Cardiac fibroblast (primary cell): ENCODE measurements at places on chromosomes 3 and 15.

- DNase-seq = no peak
Observed at GRCh38 chr15:41634072-41634626, 26.1 kb upstream of the MGA start.

GRCh38 chr3:156728267-156728985 lies 54.0 kb downstream of the TIPARP start:
- peak; percentile 67 for DNase-seq

DNA sequence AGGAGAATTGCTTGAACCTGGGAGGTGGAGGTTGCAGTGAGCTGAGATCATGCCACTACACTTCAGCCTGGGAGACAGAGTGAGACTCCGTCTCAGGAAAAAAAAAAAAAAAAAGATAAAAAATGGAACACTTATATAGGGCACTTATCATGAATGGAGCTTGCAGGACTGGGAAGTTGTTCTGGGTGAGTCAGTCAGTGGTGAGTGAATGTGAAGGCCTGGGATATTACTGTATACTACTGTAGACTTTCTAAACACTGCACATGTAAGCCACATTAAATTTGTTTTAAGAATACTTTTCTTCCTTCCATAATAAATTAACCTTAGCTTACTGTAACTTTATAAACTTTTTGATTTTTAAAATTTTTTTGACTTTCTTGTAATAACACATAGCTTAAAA lies 59.8 kb downstream of the SFMBT1 start:
- DNase-seq = peak; percentile 30

DNA sequence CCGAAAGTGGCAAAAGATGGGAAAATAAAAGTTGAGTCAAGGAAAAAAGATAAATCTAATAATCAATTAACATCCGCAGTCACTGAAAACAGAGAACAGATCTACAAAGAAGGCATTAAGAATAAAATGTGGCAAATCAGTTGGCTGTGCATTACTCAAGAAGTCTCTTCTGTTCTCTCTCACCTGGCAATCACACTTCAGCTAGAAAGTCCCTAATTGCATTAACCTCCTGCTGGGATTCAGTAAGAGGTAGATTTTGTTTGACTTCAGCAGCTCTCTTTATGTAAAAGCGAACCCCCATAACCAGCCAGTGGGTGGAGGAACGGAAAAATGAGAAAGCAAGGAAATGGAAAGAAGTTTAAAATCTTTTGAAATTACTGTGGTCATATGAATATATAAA lies 94.7 kb upstream of the PLXND1 start:
- no peak for DNase-seq

DNA sequence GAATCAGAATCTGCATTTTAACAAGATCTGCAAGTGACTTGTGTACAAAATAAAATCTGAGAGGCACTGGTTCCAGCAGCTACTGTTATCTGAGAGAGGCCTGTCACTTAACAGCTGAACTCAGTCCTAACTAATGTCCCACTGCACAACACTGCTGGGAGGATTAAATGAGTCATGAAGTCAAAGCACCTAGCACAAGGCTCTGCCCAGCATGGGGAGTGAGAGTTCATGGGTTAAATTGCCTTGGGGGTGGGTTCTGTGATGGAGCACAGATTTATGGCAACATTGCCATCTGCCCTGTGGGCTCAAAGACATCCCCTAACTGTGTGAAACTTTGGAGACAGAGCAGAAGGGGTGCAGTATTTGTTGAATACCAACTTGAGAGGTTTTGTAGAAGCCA lies 250.9 kb downstream of the PLCL2 start:
- DNase-seq = no peak

GRCh38 chr3:16349986-16350596 lies 85.1 kb downstream of the OXNAD1 start:
- DNase-seq = peak; percentile 78

GRCh38 chr15:53746101-53746500 lies 13.4 kb downstream of the WDR72 start:
- no peak for DNase-seq

DNA sequence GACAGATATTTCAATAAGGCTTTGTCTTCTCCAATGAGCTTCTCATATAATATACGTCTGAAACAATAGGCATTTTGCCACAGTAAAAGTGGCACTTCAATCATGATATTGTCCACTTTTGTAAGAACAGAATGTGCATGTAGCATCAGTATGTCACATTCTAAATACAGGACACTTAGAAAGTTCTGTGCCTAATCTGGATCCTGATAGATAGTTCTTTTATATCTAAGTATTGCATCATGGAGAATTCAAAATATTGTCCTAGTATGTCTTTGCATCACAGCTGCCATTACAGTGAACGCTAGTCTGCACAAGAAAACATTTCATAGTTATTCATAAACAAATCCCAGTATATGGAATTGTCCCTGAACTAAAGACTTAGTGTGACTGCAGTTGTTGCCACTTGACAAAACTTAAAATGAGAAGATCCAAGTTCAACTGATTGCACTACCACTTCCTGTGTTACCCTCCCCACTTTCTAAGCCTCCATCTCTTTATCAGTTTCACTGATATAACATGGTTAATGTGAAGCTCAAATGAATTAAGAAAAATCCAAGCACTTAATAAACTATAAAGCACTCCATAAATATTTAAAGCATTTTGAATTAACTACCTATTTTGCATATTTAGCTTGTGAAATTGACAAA lies 19.6 kb downstream of the LRRFIP2 start:
- DNase-seq = no peak

DNA sequence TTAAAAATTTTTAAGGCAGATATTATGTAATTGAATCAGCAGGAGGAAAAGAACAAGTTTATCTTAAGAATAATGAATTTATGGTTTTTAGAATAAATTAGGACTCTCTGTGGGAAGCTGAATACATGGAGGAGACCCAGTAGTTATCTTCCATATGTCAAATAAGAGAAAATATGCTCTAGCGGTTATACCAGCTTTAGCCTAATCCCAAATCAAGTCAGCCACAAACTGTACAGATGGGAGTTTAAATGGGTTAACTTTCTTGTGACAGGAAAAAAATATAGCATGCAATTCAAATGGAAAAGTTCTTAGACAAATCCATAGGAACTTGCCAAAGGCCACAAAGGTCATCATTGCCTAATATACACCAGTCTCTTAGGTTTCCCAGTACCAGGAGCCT lies 84.3 kb downstream of the TTBK2 start:
- DNase-seq = no peak

- no peak for DNase-seq
Observed at GRCh38 chr3:37028329-37028728, 35.0 kb downstream of the MLH1 start.

DNA sequence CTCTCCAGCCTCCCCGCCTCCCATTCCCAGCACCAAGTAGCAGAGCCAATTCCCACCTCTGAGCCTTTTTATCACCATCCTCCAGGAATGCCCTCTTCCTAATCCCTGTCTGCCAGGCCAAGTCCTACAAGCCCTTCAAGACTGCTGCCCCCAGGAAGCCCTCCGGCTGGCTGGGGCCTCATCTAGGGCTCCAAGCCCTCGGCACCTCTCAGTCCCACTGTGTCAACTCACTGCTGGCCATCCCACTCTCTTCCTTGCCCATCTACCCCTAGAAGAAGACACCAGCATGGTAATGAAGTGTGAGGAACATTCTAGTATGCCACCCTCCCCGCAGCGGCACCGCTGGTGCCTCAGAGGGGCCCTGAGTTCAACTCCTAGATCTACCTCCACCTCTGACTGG lies 10.0 kb upstream of the GRIP2 start:
- DNase-seq = no peak

GRCh38 chr3:30500666-30501399 lies 105.6 kb upstream of the TGFBR2 start:
- DNase-seq = no peak

DNA sequence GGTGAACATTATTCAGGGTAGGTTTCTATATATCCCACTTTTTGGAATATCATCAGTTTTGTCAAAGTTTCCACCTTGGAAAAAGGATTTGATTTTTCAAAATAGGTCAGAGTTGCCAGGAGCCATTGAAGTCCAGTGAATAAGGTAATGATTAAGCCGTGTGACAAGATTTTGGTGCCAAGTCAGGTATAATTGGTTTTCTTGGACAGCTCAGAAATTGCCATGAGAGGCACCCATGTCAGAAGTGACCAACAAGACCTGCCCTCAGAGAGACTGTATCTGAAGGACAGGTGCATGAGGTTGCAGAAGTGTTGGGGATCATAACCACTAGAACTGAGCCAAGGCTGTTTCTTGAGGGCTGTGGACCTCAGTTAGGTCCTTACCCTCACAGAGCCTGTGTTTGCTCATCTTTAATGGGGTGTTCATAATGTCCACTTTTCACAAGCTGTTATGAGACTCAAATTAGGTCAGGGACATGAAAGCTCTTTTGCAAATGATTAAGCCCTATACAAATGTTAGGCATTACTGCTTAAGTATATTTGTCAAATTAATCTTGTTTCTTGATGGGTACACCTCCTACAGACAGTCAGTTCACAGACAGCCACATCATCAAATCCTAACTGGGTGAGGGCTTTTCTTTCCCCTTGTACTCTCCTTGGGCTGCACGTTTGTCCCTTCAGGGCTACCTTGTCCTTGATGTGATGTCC lies 32.3 kb downstream of the CASR start:
- DNase-seq = no peak

DNA sequence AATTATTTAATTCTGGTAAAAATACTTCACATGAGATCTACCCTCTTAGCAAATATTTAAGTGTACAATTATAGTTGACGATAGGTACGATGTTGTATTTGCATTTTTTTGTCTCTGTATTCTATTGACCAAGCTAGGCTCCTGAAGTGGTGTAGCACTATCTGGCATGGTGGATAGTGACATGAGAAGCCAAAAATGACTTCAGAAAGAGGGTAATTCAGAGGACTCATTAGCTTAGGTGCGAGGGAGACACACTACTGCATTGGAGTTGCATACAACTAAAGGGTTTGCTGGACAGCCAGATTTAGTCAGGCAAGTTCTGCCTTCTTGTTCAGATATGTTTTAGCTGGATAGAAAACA lies 50.6 kb downstream of the KBTBD8 start:
- DNase-seq = no peak

DNA sequence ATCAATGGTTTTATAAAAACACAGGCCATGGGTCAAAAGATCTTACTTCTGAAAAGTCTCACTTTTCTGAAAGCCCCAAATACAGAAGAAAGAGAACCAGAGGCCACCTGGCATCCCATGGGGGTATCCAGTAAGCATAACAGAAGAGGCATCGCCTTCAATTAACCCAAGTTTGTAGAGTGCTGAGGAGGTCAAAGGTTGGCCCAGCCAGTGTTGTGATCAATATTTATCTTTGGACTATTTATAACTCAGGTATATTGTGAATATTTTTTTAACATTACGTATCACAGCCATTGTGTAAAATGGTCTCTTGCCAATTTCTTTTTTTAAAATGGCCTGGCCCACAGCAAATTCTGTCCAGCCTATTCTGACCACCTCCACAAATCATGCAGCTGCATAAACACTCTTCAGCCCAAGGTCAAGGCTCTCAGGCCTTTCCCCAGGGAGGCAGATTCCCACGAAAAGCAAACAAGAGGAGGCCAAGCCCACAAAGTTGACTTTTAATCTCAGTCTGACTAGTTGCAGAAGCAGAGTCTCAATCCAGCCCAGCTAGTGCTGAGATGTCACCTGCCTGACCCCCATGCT lies 26.2 kb upstream of the SPTBN5 start:
- DNase-seq = peak; percentile 97

DNA sequence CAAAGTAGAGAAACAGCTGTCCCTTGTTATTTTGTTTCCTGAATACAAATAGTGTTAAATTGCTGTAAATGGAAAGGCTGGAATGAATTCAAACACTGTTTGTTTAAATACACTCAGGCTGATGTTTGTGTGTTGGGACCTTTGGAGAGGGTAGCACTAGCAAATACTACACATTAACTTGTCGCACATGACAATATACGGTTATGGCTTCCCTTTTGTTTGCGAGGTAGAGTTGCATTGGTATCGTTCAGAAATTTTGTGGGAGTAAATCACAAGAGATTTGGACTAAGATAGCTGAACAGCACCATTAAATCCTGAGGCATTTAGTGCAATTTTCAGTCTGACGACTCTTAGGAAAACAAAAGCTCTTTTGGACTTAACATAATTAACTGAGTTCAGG lies 213.0 kb upstream of the ROBO2 start:
- DNase-seq = no peak

DNA sequence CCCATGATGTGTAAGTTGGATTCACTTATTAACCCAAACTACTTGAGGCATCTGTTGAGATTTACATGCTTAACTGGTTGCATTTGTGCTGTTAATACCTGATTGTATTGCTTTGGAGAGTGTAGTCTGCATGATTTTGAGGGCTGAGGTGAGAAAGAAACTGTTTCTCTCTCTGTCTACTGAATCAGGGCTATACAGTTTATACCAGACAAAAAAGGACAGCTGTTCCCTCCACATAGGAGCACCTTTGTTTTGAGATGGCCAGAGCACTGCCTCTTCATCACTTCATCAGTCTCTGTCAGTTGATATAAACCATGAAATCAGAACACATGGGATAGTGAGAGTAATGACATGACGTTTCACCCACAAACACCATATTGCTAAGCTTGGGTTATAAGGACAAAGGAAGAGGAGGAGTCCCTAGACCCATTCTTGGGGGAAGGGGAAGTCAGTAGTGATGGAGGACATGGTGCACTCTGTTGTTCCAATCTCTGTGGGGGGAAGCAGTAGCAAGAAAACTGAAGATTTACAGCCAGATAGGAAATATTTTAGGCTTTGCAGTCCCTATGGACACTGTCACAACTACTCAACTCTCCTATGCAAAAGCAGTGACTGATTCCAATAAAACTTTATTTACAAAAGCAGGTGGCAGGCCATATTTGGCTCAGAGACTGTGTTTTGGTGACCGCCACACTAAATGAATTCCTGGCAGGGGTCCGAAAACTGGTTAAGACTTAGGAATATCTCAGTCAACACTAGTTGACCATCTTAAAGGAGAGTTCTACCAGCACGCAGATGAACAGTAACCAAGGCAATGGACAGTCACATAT lies 123.9 kb upstream of the NR2E3 start:
- no peak for DNase-seq

GRCh38 chr3:55876560-55876959 lies 389.5 kb upstream of the WNT5A start:
- DNase-seq = no peak

DNA sequence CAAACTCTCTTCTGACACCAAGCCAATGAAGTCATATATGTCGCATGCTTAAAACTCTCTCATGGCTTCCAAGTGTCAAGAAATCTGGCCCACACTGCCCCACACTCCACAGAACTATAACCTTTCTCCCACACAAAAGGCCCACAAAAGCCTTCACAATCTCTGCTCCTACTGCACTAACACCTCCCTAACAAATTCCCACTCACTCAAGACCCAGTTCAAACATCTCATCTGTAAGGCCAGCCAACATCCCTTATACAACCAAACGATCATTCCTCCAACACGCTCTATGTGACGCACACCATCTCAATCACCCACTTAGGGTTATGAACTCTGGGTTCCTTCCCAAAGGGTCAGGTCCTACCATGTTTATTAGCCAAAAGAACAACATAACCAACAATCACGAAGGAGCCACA lies 13.5 kb downstream of the TBC1D2B start:
- peak; percentile 46 for DNase-seq

DNA sequence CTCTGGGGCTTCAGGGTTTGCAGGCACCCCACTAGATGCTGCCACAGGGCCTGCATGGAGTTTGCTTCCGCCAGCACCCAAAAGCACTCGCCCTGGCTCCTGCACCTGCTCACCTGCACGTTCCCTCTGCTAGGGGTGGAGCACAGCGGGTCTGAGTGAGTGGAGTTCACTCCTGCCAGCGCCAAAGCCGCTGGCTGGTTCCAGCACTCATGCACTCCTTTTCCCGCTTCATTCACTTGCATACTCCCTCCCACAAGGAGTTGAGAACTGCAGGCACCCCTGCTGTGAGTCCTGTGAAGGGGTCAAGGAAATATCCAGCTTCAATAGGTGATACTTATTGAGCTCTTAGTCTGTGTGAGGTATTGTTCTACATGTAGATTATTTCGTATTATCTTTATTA lies 537.5 kb downstream of the NR2F2 start:
- no peak for DNase-seq
